ENCODE measurements at places on chromosomes 2 and 18.

DNA sequence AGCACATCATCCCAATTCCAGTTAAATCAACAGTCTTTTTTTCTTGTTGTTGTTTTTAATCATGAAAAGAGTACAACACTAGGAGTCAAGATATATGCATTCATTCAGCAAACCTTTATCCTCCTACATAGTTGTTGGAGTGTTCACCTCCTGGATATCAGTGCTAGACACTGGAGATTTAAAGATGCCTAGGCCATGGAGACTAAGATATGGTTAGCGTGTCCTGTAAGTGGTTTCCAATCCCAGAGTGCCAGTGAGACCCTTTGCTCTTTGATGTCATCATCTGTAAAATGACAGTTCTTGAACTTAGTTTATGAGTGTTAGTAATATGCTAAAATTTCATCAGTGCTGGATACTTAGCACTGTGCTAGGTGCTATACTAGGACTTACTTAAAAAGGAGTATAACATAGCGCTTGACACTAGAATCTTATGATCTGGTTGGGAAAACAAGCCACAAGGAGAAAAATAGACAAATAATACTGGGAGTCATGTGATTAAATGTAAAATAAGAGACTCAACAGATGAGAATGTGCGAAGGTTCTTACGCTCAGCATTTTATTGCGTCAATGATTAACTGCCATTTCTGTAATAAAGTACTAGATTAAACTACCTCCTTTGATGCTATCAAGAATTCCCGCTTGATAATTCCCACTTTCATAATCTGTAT lies 31.5 kb downstream of the BABAM2 start:
- no peak for DNase-seq

DNA sequence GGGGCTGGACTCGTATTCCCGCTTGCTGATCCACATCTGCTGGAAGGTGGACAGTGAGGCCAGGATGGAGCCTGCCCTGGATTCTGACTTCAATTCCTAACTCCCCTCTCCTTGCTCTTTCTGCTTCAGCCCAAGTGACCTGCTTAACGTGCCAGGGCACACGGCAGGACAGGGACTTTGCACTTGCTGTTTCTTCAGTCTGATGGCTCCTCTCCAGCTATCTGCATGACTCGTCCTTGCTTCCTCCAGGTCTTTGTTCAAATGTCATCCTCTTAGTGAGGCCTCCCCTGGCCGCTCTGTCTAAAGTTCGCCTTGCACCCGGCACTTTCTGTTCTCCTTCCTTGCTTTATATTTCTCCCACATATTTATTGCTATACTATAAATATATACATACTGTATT lies 357.6 kb downstream of the MTX2 start:
- DNase-seq = no peak

DNA sequence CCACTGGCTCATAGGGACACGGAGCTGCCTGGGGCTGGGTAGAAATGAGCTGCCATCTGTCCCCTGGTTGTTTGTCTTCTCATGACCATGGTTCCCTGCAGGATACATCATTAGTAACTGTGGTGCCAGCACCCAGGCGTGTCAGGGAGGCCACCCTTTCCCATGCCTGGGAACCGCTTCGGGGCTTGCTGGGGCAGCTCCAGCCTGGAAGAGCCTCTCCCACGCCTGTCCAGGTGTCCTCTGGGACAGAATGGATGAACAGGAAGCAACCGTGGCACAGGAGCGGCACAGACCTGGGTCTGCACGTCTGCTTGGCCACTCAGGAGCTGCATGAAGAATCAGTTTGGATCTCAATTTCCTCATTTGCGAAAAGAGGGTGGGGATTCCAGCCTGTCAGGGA lies 34.8 kb downstream of the SDC1 start:
- no peak for DNase-seq

- DNase-seq = no peak
Measured at GRCh38 chr2:4122726-4123125, 419.4 kb downstream of the DCDC2C start.

GRCh38 chr2:69452687-69453086 lies 15.5 kb upstream of the NFU1 start:
- DNase-seq = no peak

- no peak for DNase-seq
Measured at GRCh38 chr18:47746615-47747014, 183.8 kb downstream of the SMAD2 start.

GRCh38 chr2:109232909-109233308 lies 103.9 kb downstream of the SH3RF3 start:
- no peak for DNase-seq

- DNase-seq = no peak
Measured at GRCh38 chr2:215921895-215922294, 91.5 kb downstream of the MREG start.

- no peak for DNase-seq
Measured at GRCh38 chr2:102317715-102318114, 6.4 kb downstream of the IL1RL1 start.

- no peak for DNase-seq
Measured at GRCh38 chr2:143489145-143489544, 359.9 kb downstream of the ARHGAP15 start.

- DNase-seq = no peak
Measured at GRCh38 chr2:234355021-234355720, 141.7 kb downstream of the ARL4C start.

GRCh38 chr2:167874812-167875211 lies 372.6 kb downstream of the STK39 start:
- DNase-seq = no peak

GRCh38 chr2:160299540-160299939 lies 99.5 kb upstream of the ITGB6 start:
- DNase-seq = no peak

- DNase-seq = peak; percentile 63
Measured at GRCh38 chr18:74496508-74497323, 553 bp downstream of the CNDP2 start.

DNA sequence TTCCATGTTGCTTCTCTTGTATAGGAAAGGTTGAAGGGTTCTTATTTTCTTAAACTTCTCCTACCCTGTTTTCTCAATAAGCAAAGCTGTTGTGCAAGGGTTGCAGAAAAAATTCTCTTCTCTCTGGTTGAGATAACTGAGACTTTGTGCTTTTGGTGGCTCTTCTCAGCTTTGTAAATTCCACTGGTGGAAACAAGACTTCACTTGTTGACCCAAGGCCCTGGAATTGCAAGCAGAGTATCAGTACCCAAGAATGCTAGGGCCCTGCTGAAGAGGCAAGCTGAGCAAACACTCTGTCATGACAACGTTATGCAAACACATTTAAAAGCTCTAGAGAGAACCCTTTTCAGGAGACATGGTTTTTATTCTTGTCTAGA lies 294.7 kb upstream of the EPAS1 start:
- DNase-seq = no peak

- DNase-seq = no peak
Measured at GRCh38 chr18:10055125-10055750, 141.4 kb downstream of the VAPA start.

- no peak for DNase-seq
Measured at GRCh38 chr2:123080331-123080730, 944.8 kb upstream of the CNTNAP5 start.

DNA sequence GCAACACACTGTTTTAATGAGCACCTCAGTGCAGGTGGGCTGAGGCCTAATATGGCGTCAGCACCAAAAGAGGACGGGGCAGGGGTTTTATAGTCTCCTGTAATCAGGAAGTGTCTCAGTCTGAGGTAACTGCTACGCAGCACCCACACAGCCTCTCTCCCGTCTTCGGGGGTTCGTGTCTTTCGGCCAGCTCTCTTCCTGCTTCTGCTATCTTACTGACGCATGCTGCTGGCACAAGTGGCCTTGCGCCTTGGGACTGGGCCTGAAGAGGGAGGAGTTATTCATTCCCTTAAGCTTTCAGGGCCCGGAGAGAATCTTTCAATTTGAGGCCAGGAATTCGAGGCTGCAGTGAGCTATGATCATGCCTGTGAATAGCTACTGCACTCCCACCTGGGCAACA lies 14.5 kb upstream of the PAPOLG start:
- no peak for DNase-seq

DNA sequence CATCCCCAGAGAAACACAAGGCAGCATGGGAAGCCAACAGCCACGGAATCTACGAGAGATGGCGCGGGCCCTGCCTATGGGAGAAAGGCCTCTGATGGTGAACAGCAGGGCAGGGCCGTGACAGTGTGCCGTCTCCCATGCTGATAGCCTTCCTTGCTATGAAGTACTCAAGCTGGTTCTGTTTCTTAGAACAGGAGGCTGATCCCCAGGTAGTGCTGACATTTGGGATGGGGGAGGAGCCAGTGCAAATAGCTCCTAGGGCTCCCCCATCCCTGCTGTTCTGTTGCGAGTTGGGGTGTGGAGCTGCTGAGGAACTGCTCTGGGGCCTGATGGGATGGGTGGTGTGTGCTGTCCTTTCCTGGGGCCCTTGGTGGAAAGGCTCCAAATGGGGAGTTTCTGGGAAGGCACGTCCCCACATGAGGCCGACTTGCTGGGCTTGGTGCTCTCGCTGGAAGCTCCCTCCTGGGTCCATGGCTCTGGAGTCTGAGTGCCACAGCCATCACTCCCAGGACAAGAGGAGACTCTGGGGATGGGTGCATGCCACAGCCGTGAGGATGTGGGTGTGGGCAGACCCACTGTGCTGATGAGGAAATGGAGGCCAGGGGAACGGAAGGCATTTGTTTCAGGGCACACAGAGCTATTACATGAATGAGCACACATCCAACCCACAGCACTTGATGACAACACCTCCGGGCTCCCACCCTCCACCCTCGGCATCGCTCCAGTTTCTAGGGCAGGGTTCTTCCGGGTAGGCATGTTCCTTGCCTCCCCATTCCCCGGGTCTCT lies 246.8 kb downstream of the HDAC4 start:
- DNase-seq = peak; percentile 15

- no peak for DNase-seq
Measured at GRCh38 chr2:36797324-36798070, 101.0 kb downstream of the VIT start.

DNA sequence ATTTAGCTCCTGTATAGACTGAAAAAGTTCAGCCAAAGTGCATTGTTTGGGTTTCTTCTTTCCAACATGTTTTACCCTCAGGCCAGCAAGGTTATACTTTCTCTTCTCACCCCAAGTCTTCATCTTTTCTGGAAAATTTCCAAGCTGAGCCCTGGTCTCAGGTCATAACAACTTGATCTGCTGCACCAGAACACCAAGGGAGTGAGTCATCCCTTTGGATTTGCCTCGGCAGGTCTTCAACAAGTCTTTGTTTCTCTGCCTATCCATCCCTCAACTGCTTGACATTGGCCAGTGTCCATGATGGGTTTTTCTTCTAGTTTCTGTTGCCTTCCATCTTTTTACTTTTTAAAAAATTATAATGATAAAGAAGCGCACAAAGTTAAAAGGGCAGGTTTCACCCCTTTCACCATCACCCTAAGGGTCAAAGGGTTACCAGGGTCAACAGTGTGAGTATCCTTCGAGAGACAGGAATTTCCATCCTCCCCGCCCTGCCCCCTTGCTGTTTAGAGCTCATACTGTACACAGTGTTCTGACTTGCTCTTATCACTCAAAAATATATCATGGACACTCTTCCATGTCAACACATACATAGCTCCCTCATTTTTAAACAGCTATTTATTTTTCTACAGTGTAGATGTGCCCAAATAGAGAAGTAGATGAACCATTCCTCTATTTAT lies 5.7 kb upstream of the SPATS2L start:
- DNase-seq = no peak

DNA sequence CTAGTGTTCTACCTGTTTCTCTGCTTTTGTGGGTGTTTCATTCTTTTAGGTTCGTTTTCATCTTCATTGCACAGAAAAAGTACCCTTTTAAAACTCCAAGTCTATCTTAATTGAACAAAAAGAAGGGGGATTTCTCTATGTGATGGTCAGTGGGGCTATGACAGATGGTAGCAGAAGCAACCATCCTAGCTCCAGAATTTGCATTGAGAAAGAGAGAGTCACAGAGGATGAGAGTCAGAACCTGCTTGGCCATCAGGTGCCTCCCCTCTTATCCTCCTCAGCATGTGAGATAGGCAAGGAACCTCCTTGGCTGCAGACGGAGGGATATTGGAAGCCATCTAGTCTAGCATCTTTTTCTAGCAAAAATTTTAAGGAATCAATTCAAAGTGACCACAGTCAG lies 398.0 kb upstream of the DCC start:
- DNase-seq = no peak

DNA sequence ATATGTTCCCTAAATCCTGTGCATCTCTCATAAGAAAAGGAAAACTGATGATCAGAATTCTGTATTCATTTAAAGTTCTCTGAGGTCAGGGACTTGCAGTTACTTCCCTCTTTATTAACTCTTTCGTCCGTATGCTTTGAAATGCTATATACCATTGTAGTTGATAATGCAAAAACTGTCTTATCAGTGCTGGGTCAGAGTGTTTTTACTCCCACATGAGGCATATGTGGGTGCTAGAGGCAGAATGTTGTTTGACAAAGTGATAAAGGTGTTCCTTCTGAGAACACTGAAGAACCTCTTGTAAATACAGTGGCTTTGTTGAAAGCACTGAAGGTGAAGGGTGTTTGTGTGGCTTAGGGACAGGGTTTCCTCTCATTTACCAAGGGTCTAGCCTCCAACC lies 136.5 kb upstream of the NFATC1 start:
- DNase-seq = no peak

GRCh38 chr2:69514406-69514805 lies 77.2 kb upstream of the NFU1 start:
- no peak for DNase-seq

DNA sequence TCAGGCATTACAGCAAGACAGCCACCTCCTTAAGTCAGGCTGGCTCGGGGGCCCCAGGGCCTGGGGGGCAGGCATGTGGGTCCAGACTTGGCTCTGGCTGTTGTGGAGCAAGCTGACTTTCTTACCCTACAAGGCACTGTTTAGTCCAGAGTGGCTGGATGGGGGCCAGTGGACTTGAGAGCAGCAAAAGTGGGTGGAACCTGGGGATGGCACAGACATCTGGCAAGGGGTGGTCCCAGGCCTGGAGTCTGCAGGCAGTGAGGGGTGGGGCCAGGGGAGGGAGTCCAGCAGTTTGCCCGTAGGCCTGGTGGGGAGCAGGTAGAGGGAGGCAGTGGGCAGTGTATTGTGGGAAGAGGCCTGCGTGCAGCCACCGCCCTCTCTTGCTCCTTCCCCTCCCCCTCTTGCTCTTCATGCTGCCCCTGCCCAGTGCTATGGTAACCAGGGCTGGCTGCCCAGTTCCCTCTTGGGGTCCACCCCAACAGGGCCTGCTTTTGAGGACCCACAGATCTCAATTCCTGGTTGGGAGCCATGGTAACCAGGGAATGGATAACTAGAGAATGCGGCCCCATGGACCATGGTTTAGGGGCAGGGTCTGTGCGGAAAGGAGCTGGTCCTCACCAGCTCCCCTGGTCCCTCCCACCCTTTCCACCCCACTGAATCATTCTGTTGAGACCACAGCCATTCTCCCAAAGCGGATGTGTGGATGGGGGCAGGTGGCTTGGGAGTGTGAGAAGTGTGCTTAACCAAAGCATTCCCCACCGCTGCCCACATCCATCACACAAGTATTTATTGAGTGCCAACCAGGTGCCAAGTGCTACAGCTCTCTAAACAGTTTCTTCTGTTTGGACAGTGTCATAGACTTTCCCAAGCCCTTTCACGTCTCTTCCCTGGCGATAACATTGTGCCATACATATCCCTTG lies 19.3 kb downstream of the SPEG start:
- no peak for DNase-seq

- DNase-seq = no peak
Measured at GRCh38 chr2:216004697-216005283, 8.6 kb downstream of the MREG start.

Measured in activated CD4-positive, CD25-positive, alpha-beta regulatory T cell treated with anti-CD3 and anti-CD28 coated beads, Interleukin-2, amount 50 U/mL, for 72 hours (primary cell).